Muscle of arm (tissue), 14 donors: ENCODE measurements at places on chromosomes 5 and 9.
A peak's percentile ranks its signal among the peaks of the same experiment; 100 is the strongest.

- DNase-seq, result peak; percentile 20
These were observed 31.9 kb downstream of the OR2K2 start for GRCh38 chr9:111298111-111298510.

- DNase-seq, result peak; percentile 87
These were observed at the start of gene GRHPR for GRCh38 chr9:37422289-37423104. GRHPR (plus strand) TSS chr9:37422696; CDS start chr9:37422751, 55 bp downstream.

DNA sequence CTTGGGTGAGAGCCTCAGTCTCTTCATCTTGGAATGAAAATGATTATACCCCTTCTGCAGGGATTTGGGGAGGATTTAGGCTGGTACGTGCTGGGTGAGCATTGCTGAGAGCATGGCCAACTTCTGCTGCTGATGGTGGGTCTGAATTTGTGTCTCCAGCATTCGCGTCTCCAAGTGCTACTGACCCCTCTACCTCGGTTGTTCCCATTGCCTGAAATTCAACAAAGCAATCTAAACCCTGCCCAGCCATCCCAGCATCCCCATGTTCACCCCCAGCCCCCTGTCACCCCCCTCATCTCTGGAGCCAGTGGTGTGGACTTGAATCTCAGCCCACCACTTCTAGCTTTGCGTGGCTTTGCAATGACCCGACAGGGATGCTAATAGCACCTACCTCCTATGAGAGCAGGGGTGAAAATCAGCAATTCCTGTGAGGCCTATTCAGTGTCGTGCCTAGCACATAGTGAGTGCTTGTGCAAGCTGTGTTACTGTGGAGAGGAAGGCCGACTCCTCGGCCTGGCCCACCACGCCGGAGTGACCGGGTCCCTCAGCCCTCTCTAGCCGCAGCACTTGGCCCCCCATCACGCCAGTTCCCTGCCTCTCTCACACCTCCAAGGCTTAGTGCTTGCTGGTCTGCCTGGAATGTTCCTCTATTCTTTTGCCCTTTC lies 43.4 kb upstream of the SH3PXD2B start:
- DNase-seq, result no peak

- no peak for DNase-seq
These were observed 48.3 kb downstream of the WHRN start for GRCh38 chr9:114456929-114457328.

DNA sequence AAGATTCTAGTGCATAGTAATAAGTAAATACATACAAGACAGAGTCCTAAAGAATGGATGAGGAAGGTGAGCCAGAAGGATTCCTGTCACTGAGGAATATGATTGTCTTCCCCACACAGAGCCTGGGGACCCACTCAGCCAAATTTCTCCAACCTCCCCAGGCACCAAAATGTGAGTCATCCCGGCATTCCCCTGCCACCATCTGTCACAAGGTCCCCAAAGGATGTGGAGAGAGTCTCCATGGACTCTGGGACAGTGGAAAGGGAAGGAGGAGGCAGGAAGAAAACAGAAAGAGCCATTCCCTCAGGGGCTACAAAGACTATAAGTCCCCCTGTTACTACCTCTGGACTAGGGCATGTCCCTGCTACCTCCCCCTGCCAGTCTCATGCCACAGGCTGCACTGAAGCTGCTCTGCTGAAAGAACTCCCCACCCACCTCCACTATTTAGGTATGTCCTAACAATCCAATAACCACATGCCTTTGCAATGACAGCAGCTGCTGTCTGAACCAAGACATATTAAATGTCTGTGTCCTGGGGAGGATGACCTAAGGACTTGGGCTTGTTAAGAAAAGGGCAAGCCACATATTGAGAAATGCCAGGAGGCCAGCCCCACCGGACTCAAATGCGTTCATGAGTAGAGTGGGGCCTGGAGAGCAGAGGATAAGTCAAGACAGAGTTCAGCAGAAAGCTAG lies 10.7 kb upstream of the OR5C1 start:
- no peak for DNase-seq

- DNase-seq, result no peak
These were observed 243.1 kb upstream of the PANK3 start for GRCh38 chr5:168822248-168822744.

DNA sequence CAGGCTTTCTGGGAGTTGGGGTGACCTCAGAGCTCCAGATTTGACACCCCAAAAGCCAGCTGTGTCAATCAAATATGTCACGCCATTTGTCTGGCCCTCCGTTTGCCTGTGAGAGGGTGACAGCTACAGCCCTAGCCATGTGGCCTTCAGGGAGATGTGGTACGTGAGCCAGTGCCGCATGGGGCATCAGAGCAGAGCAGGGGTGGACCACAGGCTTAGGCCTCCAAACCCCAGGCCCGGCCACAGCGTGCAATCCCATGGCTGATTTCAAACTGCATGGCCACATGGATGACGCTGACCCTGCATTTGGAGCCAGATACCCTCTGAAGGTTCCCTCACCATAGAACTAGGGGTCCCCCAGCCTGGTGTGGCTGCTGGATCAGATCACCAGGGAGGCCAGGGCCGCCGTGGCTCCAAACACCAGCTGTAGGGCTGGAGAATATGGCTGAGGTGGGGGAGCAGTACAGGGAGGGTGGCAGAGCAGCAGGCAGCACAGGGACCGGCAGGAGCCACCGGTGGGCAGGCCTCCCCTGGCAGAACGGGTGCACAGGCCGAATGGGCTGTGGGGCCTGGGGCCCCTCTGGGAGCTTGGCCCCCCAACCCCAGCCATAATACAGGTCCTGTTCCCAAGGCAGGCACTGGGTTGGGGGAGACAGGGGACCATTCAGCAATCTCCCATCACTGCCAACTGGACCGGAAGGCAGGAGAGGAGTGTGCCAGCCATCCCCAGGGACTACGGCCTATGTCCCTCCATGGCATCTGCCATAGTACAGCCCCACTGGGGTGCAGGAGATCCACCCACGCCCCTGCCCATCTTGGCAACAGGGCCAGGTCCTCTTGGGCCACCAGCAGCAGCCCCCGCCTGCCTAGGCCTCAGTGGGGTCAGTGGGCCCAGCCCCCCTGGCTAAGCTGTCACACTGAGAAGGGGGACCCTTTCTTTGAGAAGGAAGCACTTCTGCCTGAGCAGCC lies 1.5 kb downstream of the SAPCD2 start:
- no peak for DNase-seq

- no peak for DNase-seq
These were observed 72.0 kb downstream of the SEMA4D start for GRCh38 chr9:89425921-89426383.

DNA sequence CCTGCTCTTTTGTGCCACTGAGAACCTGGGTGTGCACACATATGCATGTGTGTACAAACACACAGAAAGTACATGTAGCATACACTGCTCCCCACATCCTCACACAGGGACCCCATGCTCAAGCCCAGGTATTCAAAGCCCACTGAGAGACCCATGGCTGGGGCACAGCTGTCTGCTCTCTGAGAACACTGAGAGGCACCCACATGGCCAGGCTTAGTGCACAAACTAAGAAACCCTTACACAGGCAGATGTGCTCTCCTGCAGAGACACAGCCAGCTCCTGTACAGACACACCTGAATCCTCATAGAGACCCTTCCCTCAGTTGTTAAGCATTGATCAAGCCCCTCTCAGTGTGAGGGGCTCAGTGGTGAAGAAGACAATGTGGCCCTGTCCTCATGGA lies 92.5 kb downstream of the CACNA1B start:
- no peak for DNase-seq

DNA sequence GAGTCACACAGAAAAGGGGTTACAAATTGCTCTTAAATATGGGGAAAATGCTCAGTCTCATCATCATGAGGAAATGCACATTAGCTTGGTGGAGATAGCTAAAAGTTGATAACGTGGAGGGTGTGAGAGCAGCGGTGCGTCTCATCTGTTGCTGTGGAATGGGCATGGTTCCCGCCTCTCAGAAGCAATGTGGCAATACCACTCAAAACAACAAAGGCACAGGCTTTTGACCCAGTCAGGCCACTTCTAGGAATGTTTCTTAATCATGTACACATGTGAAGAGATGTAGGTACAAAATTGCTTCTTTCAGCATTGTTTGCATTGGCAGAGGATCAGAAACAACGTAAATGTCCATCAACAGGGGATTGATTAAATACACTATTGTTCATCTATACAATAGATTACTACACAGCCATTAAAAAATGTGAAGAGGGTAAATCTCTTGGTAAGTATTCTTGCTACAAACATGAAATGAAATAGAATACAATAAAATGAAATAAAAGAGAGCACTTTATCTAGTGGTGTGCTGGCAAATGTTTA lies 212.6 kb upstream of the MSX2 start:
- DNase-seq, result no peak

- no peak for DNase-seq
These were observed 40.8 kb upstream of the DMRT1 start for GRCh38 chr9:800591-801150.
